ENCODE measurements at places on chromosomes 11 and 22. TPM values are rescaled to one million over a fixed set of nuclear protein-coding genes. Genes with fewer than 3 reads are reported as not detected.

- no peak for DNase-seq
These were observed 32.4 kb upstream of the PDGFB start for GRCh38 chr22:39277142-39277607.

DNA sequence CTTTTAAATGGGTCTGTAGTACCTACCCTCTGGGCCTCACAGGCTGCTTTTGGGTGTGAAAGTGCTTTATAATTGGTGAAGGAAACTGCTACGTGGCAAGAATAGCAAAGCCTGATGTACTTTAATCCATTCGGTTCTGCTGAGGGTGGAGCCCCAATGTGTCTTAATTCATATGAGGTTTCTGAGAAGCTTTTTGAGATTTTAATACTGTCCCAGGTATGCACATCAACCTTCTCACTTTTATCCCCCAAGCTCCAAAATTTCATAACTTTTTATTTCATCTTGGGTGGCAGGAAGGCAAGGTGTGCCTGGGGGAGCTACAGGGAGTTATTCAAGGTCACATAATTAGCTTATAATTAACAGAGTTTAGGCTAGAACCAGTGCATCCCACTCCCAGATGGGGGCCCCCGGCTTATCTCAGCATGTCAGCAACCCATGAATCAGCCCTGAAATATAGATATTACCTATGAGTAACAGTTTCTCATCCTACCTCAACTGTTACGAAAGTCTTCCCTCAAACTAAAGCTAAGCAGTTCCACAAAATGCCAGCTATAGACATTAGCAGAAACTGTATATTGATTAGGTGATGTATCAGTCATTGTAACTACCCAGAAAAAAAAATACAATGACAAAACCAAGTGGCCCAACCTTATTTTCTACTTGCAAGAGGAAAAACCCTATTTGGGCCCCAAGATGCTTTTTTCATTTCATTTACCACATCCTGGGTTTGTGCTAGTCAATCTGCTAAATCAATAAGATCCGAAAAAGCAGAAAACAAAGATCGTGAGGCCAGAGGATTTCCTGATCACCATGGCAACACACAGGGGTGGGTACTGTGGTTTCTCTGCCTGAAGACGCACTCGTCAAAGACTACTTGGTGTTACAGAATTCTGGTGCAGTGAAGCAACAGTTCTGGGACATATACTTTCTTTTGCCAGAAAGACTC lies 26.7 kb downstream of the CD44 start:
- peak; percentile 46 for DNase-seq

DNA sequence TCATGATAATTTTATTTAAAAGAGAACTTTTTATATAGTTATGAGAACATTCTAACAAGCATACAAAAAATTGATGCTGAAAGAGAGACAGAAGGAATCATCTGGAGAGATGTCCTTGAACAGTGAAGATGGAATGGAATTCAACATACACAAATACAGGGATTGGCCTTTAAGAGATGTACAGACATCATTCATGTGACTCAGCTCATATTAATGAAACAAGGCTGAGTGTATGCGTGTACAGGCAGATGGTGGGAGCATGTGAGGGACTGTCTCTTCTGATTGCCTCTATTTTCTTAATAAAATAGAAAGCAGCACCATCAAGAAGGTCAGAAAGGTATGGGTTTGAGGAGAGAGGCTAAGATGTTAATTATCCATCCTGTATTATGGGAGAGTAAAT lies 793.3 kb downstream of the CNTN5 start:
- no peak for DNase-seq

DNA sequence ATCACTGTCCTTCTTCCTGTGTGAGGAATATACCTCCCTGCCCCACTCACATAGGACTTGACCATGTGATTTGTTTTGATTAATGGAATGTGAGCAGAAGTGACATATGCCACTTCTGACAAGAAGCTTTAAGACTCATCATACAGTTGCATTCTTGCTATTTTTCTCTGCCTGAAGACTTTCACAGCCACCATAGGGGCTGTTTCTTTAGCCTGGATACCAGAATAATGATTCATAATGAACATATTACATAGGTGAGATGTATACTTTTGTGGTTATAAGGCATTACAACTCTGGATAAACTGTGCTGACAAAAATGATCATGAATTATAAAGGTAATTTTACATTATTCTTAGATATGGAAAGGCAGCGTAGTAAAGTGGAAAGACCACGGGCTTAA lies 798.0 kb downstream of the DLG2 start:
- no peak for DNase-seq

DNA sequence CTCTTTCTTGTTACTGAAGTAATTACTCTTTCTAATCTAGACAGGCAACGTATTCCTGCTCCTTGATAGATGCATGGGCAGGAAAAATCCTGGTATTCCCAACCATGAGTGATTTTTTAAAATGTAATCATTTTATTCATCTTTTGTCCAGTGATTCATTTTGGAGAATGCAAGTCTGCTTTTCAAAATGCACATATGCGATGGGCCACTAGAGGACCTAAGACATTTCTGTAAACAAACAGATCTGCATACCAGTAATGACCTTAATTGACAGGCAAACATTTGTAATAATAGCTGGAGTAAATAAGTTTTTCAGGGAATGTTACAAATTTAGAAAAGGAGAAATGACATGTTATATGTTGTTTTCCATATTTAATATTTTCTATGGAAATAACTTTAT lies 1167.6 kb downstream of the JRKL start:
- no peak for DNase-seq

GRCh38 chr11:60994541-60995080 lies 23.1 kb downstream of the CD6 start:
- DNase-seq = peak; percentile 38

GRCh38 chr22:28594797-28595462 lies 84.7 kb downstream of the TTC28 start:
- DNase-seq = peak; percentile 79

- peak; percentile 77 for DNase-seq
These were observed 76.0 kb downstream of the CWC15 start for GRCh38 chr11:94897330-94897768.

- peak; percentile 57 for DNase-seq
These were observed 55.6 kb downstream of the P4HA3 start for GRCh38 chr11:74255741-74256375.

- peak; percentile 6 for DNase-seq
These were observed 1584.3 kb upstream of the RAG2 start for GRCh38 chr11:38182126-38182866.

DNA sequence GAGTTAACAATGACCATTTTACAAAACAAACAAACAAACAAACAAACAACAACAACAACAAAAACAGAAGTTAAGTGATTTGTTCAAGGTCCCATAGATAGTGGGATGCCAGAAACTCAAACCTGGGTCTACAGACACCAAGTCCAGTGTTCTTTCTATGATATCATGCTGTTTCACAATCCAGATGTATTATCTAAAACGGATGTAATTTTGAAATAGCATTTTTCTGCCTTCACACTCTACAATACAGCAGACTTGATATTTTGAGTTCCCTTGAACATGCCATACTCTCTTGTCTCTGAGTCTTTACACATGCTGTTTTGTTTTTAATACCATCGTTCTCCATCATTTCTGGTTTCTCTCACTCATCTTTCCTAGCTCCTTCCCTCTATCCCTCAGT lies 104.5 kb downstream of the RELT start:
- DNase-seq = no peak

DNA sequence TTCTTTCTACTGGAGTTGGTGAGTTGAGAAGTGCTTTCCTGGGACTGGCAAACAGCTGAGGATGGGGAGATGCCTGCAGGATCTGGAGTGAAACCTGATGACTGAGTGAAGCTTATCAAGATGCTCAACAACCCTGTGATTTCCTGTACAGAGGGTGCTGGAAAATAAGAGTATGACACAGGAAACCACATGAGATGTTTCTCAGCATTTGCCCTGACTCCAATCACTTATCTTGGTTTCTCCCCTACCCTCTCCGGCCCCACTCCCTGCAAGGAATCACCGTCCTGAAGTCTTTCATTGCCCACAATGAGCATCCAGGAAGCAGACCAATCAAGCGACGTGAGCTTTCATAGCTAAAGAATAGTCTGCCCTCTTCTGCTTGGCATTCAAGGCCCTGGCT lies at the start of gene MRGPRX2:
MRGPRX2 (minus strand) TSS at position 89 of the 400 bp plus-strand sequence. CDS start 4,315 bp downstream, outside the sequence.
- DNase-seq = no peak

DNA sequence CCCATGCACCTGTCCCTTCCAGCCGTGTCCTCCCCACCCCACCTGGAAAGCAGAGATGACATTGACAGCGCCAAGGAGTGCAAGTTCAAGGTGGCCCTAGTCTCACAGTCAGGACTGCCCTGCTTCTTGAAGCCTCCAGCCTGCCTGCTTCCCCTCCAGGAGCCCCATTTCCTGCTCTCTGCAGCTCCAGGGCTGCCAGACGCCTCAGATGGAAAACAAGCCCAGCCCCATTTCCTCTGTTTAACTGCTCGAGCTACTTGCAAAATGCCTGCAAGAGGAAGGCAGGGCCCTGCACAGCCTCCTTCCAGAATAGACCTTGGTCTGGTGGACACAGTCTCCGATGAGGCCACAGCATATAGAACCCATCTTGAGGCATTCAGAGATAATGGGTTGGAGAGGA lies 5.0 kb upstream of the DGKZ start:
- peak; percentile 83 for DNase-seq

GRCh38 chr22:26416670-26417276 lies 12.3 kb upstream of the ASPHD2 start:
- DNase-seq = no peak

GRCh38 chr22:36398601-36399471 lies 11.1 kb upstream of the MYH9 start:
- DNase-seq = no peak

DNA sequence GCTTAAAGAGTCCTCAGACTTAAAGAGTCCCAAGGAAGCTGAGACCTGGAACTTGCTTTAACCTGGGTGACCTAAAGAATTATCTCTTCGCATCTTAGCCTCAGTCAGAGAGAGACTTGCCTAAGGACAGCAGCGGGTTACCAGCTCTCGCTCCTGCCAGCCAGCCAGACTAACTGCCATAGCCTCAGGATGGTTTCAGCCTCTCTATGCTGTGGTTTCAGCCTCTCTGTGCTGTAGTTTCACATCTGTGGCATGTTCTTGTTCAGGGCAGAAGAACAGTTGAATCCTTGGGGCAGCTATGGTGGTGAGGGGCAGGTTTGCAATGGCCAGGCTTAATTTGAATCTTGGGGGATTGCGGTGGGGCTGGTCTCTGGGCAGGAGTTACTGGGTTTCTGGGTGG lies 2.3 kb downstream of the FRMD8 start:
- no peak for DNase-seq

DNA sequence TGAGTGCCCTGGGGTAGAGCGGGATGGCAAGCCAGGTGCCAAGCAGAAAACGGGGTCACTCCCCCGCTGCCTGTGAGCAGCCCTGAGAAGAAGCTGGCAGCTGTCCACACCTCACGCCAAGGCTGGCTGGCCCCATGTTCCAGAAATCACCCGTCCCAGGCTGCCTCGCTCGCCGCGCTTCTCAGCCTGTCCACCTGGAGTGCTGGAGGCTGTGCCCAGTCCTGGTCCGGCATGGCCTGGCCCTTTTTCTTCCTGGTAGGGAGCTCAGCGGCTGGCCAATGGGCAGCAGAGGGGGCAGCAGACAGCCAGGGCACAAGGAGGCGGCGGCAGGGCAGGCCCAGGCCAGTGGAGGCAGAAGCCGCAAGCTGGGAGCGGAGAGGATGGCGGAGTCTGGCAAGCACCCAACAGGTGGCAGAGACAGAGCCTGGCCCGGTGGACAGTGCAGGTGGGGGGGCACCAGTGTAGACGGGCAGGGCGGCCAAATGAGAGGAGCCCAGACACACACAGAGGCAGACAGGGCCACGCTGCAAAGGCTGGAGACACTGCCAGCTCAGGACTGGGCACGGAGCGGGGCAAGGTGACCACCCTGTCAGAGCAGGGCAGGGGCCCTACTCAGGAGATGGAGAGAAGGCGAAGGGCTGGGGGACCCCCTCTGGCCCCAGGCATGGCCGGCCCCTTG lies 37.2 kb upstream of the TH start:
- peak; percentile 64 for DNase-seq

DNA sequence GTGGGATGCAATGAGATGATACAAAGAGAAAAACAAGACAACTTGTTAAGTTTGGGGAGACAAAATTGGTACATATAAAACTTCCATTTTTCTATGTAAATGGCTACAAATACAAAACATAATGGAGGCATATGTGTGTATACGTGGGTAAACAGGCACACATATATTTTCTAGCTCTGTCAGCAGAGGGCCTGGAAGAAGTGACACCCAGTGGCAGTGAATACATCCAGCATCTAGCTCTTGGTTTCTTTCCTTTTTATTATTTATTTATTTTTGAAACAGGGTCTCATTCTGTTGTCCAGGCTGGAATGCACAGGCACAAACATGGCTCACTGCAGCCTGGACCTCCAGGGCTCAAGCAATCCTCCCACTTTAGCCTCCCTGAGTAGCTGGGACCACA lies 5.0 kb upstream of the RASL10A start:
- no peak for DNase-seq

DNA sequence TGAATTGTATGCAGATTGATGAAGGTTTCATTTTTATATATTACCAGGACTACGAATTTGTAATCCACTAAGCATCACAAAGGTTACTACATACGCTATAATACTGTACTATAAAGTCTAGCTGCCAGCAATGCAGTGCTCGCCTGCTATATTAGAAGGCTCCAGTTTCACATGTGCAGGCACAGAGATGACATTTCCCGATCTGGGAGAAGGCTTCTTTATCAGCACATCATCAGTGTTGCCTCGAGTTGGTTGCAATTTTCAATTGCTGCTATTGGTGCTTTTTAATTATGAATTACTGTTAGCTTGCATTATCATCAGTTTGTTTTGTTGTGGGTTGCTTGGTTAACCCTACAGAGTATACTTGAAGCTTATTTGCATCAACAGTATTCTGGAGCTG lies 143.2 kb upstream of the TEAD1 start:
- no peak for DNase-seq

DNA sequence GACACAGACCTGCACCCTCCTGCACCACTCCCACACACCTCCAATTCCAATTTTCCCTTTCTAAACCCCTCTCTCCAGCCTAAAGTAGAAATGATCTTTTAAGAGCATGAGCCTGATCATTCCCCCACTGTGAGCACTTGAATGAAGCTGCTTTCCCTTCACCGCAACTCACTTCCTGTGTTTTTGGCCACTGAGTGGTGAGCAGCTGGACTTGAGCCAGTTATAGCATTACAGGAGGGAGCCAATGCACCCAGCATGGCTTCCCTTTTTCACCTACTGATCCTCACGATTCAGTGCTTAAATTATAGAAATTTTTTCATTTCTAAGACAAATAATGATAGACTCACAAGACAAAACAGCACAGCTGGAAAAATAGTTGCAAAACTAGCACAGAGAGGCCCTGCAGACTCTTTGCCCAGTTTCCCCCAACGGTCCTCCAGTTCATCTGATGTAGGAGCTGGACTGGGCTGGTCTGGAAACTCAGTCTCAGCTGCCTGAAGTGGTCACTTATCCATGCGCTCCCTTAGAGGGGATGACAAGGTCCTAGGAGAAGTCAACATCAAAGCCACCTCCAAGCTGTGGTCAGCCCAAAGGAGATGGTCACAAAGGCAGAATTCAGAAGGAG lies 9.7 kb upstream of the APOL4 start:
- DNase-seq = no peak

GRCh38 chr11:101555366-101555765 lies 28.4 kb downstream of the TRPC6 start:
- DNase-seq = peak; percentile 17

Gene SLC5A12
- not detected for total RNA-seq

Gene TRIM51
- not detected for total RNA-seq

Gene NRGN
- total RNA-seq = 0.87 TPM

Gene ACRV1
- not detected for total RNA-seq

Gene PLAAT3
- 25.9 TPM for total RNA-seq

Gene TSPAN18
- total RNA-seq = 49.0 TPM

Gene WBP2NL
- 4.8 TPM for total RNA-seq

Gene CRYBB2
- total RNA-seq = not detected

Gene TSKU
- 11.1 TPM for total RNA-seq

Gene PANX3
- not detected for total RNA-seq

Gene CACNA1I
- not detected for total RNA-seq

Gene GUCY1A2
- 7.6 TPM for total RNA-seq

Gene CYTH4
- 77.0 TPM for total RNA-seq
